ENCODE measurements at places on chromosomes 2 and 18. TPM values are rescaled to one million over a fixed set of nuclear protein-coding genes. Genes with fewer than 3 reads are reported as not detected.

NRP2 gene
- polyA plus RNA-seq = 68.8 TPM

OR6B2 gene
- polyA plus RNA-seq = not detected

NBAS gene
- polyA plus RNA-seq = 11.9 TPM

REEP1 gene
- 0.13 TPM for polyA plus RNA-seq

RESP18 gene
- not detected for polyA plus RNA-seq

CIB4 gene
- polyA plus RNA-seq = not detected

SAP130 gene
- 19.0 TPM for polyA plus RNA-seq

SNED1 gene
- polyA plus RNA-seq = 0.03 TPM

RAB27B gene
- 0.68 TPM for polyA plus RNA-seq

NGEF gene
- 1.4 TPM for polyA plus RNA-seq

SLC30A3 gene
- polyA plus RNA-seq = 0.68 TPM

MC2R gene
- not detected for polyA plus RNA-seq

NOL4 gene
- 0.49 TPM for polyA plus RNA-seq

LAMA3 gene
- polyA plus RNA-seq = 3.5 TPM

EVA1A gene
- polyA plus RNA-seq = 93.0 TPM

ANKRD62 gene
- polyA plus RNA-seq = not detected

CCL20 gene
- not detected for polyA plus RNA-seq

UGT1A1 gene
- polyA plus RNA-seq = not detected

RSAD2 gene
- polyA plus RNA-seq = 0.35 TPM

GPR35 gene
- 1.2 TPM for polyA plus RNA-seq

VAMP5 gene
- 9.8 TPM for polyA plus RNA-seq

DNA sequence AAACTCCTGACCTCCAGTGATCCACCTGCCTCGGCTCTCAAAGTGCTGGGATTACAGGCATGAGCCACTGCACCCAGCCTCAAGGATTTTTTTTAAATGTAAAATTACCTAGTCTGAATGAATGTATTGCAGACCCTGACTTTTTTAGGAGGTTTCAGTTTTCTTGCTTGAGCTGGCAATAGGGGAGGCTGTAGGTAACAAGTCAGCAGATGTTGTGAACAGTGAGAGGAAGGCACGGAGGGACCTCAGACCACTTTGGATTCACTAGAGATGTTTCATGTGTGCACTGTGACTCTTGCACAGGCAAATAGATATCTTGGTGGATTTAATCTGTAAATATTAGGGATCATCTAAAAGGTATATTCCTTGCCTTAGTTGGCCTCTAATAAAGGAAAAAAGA lies 6.4 kb downstream of the NDUFV2 start:
- no peak for DNase-seq

DNA sequence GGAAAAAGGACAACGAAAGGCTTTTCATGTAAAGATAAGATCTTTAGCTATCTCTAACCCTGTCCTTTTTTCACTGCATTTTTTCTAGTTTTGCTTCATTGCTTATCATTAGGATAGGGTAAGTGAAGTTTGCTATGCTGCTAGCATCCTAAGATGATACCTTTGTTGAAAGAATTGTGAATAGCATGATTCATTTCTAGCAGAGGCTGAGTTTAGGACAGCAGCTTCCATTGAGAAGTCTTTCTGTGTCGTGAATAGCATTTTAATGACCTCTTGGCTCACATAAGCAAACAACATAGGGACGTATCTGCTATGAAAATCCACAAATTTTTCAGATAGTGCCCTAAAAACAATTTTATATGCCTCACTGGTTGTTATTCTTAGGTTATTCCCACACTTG lies 36.4 kb upstream of the GAREM2 start:
- DNase-seq = no peak

DNA sequence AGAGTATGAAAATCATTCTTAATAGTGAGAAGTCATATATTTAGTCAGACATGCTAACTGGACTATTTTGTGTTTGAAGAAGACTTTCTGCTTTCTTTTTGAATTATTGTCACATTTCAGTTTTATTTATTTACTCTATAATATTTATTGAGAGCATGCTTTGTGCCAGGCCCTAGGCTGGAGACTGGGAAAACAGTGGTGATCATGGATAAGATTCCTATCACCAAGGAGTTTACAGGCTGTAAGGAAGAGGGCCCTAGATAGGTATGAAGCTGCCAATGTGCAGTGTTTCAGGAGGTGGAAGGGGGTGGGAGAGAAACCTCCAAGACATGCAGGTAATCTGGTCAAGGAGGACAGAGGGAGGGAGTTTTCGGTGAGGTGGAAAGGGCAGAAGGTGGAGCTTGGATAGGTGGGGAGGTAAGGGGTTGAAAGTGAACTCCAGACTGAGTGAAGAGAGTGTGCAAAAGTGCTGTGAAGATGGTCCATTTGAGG lies 207.5 kb downstream of the ARHGAP15 start:
- no peak for DNase-seq

DNA sequence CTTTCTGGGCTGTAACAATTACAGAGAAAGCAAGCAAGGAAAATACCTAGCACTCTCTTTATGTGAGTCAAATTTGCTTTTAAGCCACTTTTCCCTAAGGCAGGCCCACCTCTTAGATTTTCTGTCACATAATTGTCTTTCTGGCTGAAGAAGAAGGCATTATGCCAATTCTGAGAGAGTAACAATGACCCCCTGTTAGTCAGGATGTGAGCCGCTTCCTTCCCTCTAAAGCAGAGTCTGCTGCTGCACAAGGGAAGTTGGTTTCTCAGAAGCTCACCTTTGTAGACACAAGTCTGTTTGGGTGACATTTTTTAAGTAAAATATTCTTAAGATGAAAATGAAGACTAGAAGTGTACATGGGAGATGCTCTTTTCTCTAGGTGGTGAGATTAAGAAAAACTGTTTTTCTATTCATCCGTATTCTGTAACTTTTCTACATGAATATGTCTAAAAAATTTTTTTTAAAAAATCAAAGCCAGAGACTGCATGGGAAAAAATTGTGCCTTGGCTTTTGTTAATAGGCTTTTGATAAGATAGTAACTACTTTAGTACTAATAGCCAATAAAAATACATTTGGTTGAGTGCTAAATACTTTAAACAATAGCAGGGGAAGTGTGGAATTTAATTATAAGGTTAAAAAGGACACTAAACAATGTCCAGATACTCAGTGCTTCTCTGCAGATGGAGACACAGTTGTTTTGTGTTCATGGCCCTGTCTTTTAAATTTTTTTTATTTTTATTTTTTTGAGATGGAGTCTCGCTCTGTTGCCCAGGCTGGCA lies 33.4 kb upstream of the VPS54 start:
- DNase-seq = peak; percentile 39

DNA sequence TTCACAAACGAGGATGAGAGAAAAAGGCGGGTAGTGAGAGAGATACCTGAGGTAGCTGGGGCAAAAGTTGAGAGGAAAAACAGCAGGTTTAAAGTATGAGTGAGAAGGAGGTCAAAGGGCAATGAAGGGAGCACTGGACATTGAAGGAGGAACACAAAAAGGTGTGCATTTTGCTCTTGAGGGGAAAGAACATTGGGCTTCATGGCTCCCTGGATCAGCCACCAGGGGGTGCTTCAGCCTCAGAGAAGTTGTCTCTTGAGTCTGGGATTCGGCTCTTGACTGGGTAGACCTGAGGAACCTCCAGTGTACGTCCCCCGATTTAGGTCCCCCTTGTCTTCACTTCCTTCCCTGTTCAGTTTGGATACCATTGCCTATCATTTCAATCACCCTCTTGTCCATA lies 128.5 kb downstream of the RAPGEF4 start:
- no peak for DNase-seq

GRCh38 chr2:207974216-207974605 lies 51.1 kb downstream of the PLEKHM3 start:
- DNase-seq = no peak

- no peak for DNase-seq
Observed at GRCh38 chr18:37611614-37612279, 46.1 kb upstream of the CELF4 start.

DNA sequence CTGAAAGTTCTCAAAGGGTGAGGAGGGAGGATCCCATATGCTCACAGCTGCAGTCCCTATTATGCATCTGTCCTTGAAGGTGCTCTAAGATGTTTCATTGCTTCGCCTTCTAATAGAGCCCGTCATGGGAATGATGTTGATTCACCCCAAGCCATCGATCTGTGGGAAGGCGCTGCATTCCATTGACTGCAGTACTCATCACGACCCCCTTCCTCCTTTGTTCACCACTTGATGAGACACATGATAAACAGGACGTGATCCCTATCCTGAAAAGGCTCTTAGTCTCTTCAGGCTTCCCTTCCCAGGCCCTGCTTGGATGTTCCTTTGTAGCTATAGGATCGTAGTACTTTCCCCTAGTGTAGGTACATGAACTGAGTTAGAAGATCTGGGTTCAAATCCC lies 181.8 kb downstream of the AGPS start:
- no peak for DNase-seq

GRCh38 chr2:207469943-207470729 lies 59.6 kb upstream of the CREB1 start:
- DNase-seq = no peak

DNA sequence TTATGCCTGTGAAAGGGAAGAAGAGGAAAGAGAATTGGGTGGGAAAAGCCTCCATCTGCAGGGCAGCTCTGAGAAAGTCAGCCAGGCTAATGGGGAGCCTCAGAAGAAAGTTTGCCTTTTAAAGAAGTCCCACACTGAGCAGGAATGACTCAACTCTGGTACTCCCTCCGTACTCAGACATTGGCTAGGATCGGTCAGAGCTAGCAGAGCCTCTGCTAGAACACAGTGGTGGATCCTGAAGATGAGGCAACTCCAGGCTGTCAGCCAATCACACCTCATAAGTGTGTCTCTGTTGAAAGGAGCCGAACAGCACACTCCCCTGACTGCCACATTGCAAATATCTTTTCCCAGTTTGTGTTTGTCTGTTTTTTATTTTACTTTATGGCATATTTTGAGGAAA lies 96.9 kb downstream of the HNRNPLL start:
- DNase-seq = no peak

DNA sequence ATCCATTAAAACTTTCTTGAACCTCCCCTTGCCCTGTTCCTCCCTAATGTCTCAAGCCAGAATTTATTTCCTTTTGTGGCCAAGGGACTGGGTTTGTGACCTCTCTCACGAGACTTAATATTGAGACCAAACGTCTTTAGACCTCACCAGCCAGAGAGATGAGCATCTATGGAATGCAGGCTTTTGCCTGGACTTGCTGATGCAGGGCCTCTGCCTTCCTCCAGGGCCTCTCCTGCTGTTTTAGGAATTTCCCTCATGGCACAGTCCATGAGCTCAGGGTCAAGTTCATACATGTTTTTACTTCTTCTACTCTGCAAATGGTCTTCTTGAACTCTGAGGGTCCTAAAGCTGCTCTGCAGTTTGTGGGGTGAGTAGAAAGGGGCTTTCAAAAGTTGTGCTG lies 22.3 kb downstream of the IL1B start:
- DNase-seq = no peak

GRCh38 chr2:61288070-61288841 lies 126.3 kb downstream of the C2orf74 start:
- no peak for DNase-seq

- no peak for DNase-seq
Observed at GRCh38 chr2:11310212-11310611, 34.2 kb downstream of the ROCK2 start.

GRCh38 chr2:145047554-145047953 lies 527.6 kb upstream of the ZEB2 start:
- DNase-seq = no peak

GRCh38 chr2:3236300-3237045 lies 141.1 kb downstream of the EIPR1 start:
- DNase-seq = no peak

DNA sequence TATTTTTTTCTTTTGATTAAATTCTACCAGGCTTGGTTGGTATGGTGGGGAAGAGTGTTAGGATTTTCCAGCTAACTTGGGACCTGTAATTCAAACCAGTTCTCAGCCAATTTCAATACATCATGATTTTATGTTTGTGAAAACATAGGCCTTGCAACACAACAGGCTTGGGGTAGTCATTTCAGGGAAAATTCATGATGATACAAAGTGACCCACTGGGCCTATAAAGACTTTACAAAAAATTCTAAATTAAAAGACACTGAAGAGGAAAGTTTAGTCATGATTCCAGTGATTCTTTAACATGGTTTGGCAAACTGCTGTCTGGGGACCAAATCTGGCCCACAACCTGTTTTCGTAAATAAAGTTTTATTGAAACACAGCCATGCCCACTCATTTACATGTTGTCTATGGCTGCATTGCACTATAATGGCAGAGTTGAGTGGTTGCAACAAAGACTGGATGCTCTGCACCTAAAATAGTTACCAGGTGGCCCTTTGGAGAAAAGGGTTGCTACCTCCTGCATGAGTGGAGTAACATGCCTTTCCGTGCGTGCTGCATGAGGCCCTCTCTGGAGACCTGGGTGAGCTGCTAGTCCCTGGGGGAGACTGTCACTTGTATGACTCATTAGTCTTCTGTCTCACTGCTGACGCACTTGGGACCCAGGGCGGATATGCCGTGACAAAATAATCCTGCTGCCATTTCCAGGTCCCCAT lies 73.6 kb downstream of the NPAS2 start:
- DNase-seq = no peak

DNA sequence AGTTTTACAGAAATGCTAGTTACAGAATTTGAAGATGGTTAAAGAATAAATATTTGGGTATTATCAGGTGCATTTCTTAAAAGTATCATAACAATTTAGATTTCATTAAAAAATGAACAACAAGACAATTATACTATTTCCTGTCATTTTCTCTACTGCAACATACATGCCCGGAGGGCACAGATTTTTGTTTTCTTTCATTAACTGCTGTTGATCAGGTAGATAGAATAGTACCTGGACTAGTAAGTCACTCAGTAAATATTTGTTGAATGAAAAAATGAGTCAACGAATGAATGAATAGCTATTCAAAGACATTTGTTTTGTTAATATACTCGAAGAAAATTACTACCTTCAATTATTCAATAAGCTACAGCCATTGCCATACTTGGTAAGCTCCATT lies 531.2 kb upstream of the VRK2 start:
- no peak for DNase-seq

DNA sequence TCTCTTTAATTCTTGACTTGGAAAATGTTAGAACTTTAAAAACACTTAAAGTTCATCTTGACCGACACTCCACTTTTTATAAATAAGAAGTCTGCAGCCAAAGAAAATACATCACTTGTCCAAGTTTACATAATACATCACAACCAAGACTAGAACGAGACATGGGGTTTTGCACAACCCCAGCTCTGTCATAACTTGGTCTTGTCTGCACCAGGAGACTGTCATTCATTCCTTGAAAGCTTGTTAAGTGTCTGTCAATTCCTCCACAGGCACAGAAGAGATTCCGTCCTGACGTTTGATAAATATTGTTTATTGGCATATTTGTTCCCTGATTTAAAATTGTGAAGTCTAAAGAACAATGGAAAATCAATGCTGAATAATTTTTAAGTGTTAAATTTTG lies 139.5 kb upstream of the SETBP1 start:
- DNase-seq = no peak

DNA sequence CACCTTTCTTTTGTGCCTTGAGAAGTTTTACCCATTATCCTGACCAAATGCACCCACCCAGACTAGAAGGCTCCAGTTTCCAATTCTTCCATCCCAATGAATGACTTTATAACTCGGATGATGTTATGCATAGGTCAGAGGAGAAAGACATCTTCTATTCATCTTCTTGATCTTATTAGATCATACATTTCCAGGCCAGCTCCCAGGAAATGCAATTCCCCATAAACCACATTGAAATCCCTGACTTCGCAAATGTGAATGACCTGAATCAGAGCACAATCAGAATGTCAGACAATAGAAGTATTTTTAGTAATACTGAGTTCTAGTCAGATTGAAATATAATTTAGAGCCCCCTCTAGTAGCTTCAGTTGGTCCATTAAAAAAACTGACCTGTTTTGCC lies 62.9 kb downstream of the NYAP2 start:
- DNase-seq = no peak

GRCh38 chr2:71620851-71621251 lies 167.5 kb downstream of the DYSF start:
- no peak for DNase-seq

GRCh38 chr2:7792031-7792651 lies 874.9 kb downstream of the RNF144A start:
- DNase-seq = no peak

All from SK-N-SH (cell line).